ENCODE measurements at places on chromosomes 1 and 21.

GRCh38 chr1:243596431-243597062 lies 253.5 kb downstream of the AKT3 start:
- no peak for DNase-seq

DNA sequence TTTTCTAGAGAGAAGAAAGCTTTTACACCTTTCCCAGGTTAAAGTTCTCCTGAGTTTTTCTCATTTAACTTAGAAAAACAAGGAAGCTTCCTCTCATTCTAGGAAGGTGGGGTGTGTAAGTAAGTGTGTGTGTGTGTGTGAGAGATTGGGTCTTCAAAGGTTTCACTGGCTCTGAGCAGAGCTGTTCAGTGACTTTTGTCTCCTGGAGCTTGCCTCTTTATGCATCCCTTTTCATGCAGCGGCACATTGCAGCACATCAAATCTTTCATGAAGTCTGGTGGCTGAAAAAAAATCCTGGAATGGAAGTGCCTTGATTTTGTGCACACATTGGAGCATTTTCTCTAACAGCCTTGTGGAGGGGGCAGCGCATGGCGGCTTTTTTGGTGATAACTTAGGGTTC lies 3.4 kb downstream of the GPA33 start:
- DNase-seq: no peak

DNA sequence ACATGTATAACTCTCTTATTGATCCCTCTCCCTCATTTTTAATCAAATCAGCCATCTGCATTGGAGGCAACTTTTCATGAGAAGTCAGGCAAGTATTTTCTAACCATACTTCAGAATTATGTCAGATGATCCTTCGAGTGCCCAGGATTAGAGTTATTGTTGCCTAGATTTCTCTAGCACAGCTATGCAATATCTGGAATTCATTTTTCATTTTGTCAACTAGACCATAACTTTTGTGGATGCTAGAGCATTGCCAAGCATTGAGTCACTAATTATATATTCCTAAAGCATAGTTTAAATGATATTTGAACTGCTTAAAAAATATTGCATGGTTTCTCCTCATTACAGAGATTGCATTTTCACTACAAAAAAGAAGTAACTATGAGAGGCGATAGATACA lies 21.2 kb downstream of the HFM1 start:
- no peak for DNase-seq

- DNase-seq: no peak
These were observed 9.7 kb downstream of the KIFAP3 start for GRCh38 chr1:170064821-170065220.

DNA sequence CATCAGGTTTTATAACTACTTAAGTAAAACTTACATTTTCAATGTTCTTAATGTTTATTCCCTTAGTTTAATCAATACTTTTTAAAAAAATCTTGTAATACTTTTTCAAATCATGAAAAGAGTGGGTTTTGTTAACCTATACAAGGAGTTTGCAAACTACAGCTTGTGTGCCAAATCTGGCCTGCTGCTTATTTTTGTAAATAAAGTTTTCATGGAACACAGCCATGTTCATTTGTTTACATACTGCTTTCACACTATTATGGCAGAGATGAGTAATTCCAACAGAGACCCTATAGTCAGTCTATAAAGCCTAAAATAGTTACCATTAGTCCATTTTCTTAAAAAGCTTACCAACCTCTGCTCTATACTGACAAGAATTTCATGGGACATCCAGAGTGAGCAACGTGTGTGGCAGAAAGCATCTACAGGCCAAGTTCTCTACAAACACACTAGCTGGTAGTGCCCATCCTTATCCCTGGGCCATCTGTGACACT lies 42.6 kb downstream of the ERO1B start:
- DNase-seq: no peak

GRCh38 chr1:31380181-31380580 lies 7.3 kb upstream of the FABP3 start:
- no peak for DNase-seq

- peak; percentile 21 for DNase-seq
These were observed 7.6 kb downstream of the CDKN2C start for GRCh38 chr1:50977575-50978143.

- no peak for DNase-seq
These were observed 34.0 kb upstream of the HSD17B7 start for GRCh38 chr1:162756523-162756922.

GRCh38 chr1:53340660-53341520 lies 13.0 kb upstream of the LRP8 start:
- peak; percentile 22 for DNase-seq

- no peak for DNase-seq
These were observed 22.1 kb upstream of the MX1 start for GRCh38 chr21:41403966-41404365.

- DNase-seq: peak; percentile 64
These were observed 1.7 kb downstream of the IRF2BP2 start for GRCh38 chr1:234608025-234608910.

DNA sequence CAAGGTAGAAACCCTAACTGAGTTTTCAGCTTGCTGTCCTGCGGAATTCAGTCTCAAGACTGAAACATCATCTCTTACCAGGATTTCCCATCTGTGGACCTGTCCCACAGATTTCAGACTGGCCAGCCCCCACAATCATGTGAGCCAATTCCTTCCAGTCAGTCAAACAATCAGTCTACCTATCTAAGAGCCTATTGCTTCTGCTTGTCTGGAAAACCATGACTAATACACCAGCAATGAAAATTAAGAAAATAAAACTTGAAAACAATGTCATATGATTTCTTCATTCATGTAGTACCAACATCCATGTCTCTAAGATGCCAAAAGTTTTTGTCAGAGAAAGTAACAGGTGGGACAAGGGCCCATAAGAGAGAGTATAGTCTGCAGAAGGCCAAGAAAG lies 57.6 kb upstream of the CRB1 start:
- DNase-seq: no peak

GRCh38 chr1:217240656-217241055 lies 390.2 kb downstream of the GPATCH2 start:
- no peak for DNase-seq

DNA sequence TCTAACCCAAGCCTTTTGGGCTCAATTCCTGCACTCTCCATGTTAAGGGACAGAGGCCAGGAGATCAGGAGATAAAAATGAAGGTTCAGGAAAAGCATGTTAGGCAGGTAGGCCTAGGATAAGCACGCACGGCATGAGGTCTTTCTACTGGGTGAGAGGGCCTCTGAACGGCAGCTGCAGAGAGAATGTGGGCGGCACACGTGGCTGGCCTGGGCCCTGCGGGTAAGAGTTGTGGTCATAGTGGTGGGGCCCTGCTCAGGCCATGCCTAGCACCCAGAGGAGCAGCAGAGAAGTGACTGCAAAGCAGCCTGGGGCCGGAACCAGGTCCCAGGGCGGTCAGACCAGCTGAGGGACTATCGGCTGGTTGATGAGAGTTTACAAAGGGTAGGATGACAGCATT lies 7.5 kb upstream of the FOXO6 start:
- no peak for DNase-seq

DNA sequence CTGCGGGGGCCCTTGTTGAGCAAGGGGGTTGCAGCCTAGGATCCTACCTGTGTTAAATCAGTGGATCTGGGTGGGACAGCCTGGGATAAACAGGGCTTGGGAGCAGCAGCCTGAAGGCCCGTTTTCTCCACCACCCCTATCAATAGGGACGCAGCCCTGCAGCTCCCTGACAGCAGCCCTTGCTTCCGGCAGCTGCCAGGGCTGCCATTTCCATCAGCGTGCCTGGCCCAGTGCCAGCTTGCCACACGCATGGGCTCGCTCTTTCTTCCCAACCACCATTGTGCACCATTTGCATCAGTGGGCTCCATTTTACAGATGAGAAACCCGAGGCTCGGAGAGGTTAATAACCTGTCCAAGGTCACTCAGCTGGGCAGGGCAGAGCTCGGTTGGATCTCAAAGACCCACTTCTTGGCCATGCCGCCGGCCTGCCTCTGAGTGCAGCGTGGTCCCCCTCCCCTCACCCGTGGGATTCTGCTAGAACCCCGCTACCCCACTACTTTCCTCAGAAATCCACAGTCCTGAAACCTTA lies 3.8 kb downstream of the WNT4 start:
- DNase-seq: no peak

DNA sequence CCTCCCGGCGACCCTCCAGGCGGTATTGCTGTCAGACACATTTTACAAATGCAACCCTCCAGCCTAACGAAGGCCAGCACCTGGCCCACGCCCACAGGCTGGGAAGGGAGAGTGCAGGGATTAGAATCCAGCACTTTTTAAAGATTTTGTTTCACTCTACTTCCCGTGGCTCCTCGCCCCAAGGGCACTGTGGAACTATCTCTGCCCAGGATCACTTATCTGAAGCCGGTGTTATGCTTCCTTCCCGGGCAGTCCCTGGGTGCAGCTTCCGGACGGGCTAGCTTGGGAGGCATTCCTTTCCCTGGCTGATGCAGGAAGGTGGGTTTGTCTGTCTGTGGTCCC lies 35.8 kb downstream of the CCN1 start:
- no peak for DNase-seq

GRCh38 chr1:234065794-234066447 lies 161.4 kb downstream of the SLC35F3 start:
- DNase-seq: peak; percentile 76

DNA sequence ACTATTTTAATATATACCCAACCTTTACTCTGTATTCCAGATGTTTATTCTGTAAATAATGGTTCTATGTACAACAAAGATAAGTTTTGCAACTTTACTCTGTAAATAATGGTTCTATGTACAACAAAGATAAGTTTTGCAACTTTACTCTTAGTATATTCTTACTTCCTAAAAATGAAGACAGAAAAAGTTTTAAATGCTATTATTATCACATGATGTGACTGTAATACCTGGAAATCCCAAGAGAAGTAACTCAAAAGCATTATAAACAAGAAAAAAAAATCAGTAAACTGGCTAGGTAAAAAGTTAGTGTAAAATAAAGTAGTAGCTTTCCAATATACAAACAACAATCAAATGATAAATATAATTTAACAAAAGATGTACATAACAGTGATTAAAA lies 18.5 kb upstream of the EXO1 start:
- DNase-seq: no peak

DNA sequence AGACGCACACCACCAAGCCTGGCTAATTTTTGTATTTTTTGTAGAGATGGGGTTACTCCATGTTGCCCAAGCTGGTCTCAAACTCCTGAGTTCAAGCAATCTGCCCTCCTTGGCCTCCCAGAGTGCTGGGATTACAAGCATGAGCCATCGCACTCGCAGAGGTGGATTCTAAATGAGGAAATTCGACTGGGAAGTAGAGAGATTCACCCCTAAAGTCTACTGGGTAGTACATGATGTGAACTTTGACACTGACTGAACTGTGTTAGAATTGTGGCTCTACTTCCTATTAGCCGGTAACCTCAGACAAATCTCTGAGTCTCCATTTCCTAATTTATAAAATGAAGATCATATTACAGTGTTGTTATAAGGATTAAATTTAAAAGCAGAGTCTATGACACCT lies 276.0 kb upstream of the NR5A2 start:
- DNase-seq: no peak

DNA sequence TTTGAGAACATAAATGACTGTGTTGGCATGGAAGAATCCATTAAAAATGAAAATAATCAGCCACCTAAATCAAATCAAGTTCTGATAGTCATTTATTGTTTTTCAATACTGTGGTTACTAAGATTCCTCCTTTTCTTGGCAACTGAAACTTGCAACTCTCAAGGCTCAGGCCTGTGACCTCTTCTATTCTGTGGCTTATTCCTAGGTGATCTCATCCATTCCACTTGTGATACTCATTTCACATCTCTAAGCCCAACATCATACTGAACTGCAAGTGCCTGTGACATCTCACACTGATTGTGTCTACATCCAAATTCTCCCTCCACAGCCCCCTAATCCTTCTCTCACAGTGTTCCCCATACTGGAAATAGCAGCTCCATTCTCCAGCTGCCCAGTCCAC lies 4.8 kb upstream of the ST6GALNAC5 start:
- DNase-seq: no peak

- no peak for DNase-seq
These were observed 26.4 kb upstream of the DPH5 start for GRCh38 chr1:101051688-101052638.

GRCh38 chr1:6918186-6918924 lies 133.1 kb downstream of the CAMTA1 start:
- no peak for DNase-seq

- no peak for DNase-seq
These were observed 16.4 kb downstream of the RUNX1 start for GRCh38 chr21:35032474-35033263.

DNA sequence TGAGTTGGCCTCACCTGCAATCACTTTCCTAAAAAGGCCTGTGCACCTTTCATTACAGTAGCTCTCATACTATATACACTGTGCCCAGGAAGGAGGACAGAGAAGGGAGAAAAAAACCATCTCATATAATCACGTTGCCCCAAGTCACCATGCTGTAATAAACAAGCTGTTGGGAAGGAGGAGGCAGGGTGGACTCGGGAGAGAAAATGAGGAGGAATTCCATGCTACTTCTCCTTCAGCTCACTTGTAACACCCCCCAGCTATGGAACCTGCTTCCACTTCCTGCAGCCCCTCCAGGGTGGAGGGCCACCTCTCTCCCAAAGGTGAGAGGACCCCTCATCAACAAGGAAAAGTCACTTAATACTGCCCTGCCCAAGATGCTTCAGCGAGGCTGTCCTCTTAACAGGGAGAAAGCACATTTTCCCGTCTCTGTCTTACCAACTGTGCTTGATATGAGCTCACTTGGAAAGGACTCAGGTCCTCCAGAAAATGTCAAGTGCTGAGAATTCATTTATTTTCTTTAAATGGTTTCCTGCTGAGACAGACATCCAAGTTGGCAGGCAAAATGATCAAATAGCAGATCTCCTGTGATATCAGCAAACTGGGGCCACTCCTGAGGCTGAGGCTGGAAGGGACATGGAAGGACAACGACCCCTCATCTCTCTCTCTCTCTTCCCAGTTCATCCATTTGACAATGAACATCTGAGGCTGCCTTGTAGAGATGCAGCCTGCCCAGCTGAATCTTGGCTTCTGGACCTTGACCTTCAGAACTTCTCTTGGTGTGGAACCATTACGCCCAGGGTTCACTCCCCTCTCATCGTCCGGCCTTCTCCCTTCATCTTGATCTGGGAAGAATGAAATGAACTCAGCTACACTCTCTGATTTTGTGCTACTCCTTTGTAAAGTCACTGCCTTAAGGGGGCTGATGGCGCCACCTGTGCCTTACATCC lies 54.0 kb downstream of the CAPN9 start:
- no peak for DNase-seq

DNA sequence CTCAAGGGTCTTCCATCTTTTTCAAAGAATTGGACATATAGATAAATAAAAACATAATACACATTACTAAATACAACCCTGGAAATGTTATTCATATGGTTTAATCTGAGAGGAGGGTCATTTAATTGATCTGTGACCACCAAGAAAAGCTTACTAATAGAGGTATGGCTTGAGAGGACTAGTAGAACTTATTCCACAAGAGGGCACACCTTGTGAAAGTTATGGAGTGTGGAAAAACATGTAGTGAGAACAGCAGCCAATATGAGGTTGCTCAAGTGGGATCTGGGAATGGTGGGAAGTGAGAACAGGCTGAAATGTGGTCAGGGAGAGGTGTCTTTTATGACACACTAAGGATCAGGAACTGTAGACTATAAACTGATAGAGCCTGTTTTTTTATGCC lies 973.5 kb upstream of the B3GALT2 start:
- DNase-seq: no peak

GRCh38 chr1:172275478-172275877 lies 145.0 kb upstream of the C1orf105 start:
- no peak for DNase-seq

GRCh38 chr1:24535021-24535424 lies 20.9 kb upstream of the NCMAP start:
- peak; percentile 60 for DNase-seq

GRCh38 chr1:154443274-154444013 lies 38.3 kb downstream of the IL6R start:
- no peak for DNase-seq

- no peak for DNase-seq
These were observed 9.6 kb upstream of the ADORA1 start for GRCh38 chr1:203117611-203118575.

Data from stimulated activated CD4-positive, alpha-beta T cell treated with anti-CD3 and anti-CD28 coated beads, Interleukin-12 subunit alpha, Interleukin-12 subunit beta, amount 100 ng/mL, for 4 hours (primary cell).